ENCODE measurements at places on chromosomes 11 and 22.

DNA sequence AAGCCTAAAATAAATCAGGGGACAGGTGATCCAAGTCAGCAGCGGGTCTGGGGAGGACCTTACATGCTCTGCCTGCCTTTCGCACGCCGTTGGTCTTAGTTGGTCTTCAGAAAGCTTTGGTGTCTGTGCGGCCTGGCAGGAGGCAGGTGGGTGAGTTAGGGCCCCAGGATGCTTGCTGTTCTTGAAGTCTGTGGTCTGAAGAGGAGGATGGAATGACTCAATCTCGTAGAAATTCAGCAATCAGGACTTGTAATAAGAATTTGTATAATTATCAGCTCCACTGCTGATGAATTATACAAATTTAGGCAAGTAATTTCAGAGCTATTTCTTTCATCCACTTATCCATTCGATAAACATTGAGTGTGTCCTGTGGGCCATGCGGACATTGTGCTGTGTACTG lies 138.5 kb downstream of the FEZ1 start:
- no peak for DNase-seq

- DNase-seq, result no peak
Measured at GRCh38 chr11:79670882-79671281, 230.1 kb upstream of the TENM4 start.

DNA sequence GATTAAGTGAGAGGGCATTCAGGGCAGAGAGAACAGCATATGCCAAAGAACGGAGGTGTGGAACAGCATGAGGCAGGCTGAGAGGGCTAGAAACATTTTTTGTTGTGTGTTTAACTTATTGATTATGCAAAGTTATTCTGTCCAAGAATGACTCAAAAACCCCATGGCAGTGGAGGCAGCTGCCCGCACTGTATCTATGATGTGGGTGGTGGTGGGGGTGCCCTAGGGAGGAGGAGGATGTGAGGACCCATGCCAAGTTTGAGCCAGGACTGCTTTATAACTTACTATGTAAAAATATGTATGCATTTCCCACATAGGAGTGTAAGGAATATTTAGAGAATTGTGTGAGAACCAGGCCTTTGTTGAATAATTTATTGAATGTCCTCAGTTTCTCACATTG lies 85.4 kb upstream of the GNAZ start:
- no peak for DNase-seq

DNA sequence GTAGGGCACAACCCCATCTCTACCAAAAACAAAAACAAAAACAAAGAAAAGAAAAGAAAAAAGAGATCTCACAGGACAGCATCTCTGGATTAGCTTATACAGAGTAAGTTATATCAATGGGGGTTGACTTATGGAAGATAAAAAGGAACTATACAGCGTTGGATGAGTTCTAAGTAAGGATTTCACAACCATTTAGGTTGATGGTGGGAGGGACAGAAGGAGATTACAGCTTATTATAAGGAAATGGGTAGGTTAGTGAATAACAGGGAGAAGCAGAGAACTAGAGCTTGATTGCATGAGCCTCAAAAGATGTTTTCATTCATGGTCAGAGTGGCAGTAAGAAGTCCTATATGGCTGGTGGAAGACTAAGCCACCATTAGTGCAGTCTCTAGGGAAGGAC lies 60.3 kb downstream of the CECR2 start:
- DNase-seq, result no peak

DNA sequence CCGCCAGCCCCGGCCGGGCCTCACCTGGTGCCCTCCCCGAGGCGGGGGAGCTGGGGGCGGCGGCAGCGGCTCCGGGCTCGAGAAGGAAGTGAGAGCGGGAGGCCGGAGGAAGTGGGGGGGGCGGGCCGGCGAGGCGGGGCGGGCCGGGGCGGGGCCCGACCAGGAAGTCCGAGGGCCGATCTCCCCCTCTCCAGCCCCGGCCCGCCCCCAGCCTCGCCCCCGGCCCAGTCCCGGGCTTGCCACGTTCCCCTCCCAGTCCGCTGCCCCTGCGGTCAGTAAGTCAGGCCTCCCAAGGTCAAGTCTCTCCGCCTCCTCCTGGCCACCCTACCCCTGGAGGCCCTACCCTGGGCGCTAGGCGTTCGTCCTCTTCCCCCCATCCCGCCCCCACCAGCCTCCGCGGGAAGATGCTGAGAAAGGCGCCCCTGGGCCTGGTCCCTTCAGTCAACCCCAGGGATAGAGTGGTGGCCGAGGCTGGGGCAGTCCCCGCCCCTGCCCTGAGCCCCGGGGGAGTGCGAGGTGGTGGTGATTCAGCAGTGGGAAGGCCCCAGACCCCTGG lies at the start of gene RHOG:
Gene RHOG, minus strand, starts transcription at position 90 of the 556 bp plus-strand sequence. CDS start 12,821 bp downstream, outside the sequence.
- no peak for DNase-seq

- no peak for DNase-seq
Measured at GRCh38 chr11:113204280-113204679, 110.1 kb upstream of the TTC12 start.

DNA sequence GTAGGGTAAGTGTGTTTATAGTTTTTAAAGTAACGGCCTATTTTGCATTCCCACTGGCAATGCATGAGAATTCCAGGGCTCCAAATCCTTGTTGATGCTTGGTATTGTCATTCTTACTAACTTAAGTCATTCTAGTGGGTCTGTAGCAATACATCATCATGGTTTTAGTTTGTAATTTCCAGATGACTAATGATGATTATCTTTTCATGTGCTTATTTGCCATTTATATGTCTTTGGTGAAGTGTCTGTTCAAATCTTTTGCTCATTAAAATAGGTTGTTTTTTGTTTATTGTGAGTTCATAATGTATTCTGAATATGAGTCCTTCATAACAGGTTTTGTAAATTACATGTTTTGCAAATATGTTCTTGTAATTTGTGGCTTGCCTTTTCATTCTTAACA lies 31.2 kb downstream of the MTMR3 start:
- DNase-seq, result peak; percentile 65

DNA sequence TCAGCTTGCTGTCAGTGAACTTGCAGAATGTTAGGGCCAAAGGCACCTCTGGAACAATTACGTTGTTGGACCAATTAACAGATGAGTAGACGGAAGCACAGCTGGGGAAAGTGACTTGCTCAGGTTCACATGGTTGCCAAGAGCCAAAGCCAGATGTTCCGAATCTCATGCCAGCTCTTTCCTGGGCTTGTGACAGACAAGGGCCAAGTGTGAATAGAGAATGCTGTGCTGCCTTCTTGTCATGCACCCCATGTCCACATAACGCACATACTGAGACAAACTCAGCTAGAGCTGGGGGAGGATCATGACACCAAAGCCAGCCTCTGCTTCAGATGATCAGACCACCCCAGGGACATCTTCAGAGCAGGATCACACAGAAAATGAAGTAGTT lies 616.3 kb downstream of the INSC start:
- DNase-seq, result no peak

DNA sequence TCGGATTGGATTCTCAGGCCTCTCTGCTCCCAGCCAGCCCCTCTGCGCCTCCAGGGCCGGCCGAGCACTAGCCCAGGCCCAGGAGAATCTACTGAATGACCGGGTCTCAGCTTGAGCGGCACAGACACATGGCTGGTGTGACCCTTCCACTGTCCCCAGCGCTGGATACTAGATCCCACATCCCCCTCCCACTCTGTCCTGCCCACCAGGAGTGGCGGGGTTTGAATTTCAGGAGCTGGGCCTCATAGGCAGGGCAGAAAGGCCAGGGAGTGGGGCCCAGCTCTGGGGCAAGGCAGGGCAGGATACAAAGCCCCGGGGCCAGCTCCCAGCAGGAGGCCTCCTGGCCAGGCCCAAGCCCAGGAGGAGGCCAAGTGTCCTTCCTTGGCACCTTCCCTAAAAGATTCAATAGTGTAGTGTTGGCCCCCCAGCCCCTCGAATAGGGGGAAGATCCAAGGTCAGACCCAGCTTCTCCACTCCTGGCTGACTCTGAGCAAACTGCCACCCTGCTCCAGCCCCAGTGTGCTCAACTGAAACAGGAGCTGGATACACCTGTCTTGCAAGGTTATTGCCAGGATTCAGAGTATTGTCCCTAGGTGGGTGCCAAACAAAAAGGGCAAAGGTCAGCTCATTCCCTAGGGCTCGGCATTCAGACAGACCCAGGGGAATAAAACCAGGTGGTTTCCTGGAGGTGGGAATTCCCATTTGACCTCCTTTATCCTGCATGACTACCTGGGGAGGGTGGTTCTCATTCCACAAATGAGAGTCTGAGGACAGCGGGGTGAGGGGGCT lies 22.5 kb upstream of the TCF20 start:
- DNase-seq, result no peak

DNA sequence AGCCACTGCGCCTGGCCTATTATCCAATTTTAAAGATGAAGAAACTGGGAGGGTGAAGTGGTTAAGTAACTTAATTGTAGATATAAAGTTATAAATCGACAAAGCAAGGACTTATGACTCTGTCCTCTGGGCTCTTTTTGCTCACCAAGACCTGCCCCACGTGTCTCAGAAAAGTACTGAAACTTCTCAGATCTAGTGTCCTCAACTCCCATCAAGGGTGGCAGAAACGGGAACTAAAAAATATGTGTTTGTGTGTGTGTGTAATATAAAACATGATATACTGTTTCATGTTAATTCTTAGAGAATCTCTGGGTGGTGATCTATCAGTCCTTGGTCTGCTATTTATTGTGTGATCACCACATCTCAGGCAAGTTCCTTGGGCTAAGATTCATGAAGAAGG lies 104.9 kb downstream of the GAB2 start:
- DNase-seq, result no peak

DNA sequence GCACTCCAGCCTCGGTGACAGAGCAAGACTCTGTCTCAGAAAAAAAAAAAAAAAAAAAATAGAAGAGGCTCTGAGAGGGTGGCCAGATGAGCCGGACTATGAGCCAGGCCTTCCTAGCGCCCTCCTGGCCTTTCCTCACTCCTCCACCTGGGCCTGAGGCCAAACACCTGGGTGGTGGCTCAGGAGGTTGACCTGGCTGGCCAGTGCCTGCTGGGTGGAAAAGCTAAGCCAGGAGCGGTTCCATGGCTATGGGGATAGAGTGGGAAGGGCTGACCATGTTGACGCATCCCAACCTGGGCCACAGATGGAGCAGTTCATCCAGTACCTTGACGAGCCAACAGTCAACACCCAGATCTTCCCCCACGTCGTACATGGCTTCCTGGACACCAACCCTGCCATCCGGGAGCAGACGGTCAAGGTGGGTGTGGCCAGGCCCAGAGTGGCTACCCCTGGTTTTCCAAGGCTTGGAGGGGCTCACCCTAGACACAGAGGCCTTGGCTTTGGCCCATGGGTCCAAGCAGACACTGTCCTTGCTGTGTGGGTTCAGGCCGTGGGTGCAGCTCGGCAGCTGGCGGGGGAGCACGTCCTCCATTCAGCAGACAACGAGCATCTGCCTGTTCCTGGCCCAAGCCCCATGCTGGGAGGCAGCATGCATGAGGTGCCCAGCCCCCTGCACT lies 7.6 kb downstream of the SCYL1 start:
- no peak for DNase-seq

DNA sequence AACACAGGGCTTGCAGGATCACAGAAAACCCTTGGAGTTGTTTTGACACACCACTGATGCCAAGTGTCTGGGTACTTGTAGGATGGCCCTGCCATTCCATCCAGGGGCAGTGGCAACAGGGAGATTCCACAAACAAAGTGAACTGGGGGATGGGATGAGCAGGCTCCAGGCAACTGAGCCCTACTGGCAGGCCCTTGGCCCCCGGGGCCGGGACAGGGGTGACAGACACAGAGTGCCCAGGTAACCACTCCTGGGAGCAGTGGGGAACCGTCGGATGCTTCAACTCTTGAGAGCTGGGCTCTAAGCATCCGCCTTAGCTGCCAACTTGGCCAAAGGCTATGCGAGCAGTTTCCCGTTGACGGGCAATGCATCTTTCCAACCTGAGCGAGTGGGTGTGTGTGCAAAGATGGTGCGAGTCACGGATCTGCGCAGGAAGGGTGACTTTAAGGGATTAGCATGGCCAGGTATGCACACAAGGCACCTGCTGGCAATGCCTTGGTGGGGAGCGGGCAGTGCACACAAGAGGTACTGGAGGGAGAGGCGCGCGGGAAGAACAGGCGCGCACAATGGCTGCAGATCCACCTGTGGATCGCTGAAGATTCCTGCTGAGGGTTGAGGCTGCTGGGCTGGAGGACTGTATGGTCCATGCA lies 83.1 kb upstream of the PRODH start:
- no peak for DNase-seq

GRCh38 chr11:79170321-79170720 lies 270.5 kb downstream of the TENM4 start:
- no peak for DNase-seq

GRCh38 chr11:70064008-70064725 lies 13.9 kb upstream of the ANO1 start:
- DNase-seq, result no peak

DNA sequence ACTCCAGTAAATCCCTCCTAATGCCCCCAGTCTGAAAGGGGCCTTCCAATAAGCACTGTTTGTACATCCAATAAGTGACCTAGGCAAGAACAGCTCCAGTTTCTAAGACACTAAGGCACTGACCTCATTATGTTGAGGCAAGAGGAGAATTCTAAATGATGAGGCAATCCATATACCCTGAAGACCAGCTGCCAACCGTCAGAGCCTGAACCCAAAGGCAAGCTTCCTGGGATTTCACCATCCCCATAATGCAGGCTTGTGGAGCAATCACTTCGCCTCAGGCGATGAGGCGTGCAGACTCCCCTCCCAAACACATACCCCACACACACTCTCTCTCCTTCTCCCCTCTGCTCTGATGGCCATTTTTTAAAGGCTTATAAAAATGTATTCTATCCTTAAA lies 49.5 kb downstream of the LGR4 start:
- peak; percentile 41 for DNase-seq

GRCh38 chr11:128894286-128894681 lies 3.1 kb downstream of the KCNJ5 start:
- no peak for DNase-seq

GRCh38 chr11:57425565-57426438 lies 1.1 kb downstream of the SLC43A3 start:
- no peak for DNase-seq

DNA sequence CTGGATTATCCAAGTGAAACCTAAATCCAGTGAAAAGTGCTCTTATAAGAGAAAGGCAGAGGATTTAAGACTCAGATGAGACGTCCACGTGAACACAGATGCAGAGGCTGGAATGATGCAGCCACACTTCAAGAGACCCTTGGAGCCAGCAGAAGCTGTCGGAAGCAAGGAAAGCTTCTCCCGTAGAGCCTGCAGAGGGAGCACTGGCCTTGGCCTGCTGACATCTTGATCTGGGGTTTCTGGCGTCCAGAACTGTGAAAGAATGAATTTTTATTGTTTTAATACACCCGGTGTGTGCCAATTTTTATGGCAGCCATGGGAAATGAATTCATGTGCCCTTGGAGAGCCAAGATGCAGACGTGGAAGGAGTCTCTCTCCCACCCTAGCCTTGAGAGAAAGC lies 407.0 kb upstream of the B3GAT1 start:
- no peak for DNase-seq
